ENCODE measurements at places on chromosomes 12 and 14. TPM values are rescaled to one million over a fixed set of nuclear protein-coding genes. Genes with fewer than 3 reads are reported as not detected.

- DNase-seq = no peak
Measured at GRCh38 chr14:79658221-79658620, 553.1 kb downstream of the DIO2 start.

GRIN2B gene
- total RNA-seq = not detected

DNA sequence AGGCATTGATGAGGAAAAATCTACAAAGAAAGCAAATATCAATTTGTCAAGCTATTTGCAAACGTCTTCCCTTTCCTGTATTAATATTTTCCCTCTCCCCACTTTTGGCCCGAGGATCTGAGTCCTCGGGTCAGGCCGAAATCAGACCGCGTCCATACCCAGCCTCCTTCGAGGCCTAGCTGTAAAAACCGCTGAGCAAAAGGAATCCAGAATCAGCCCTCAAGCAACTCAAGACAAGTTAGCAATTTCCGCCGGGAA, 353 bp upstream of the MAPK1IP1L start:
- no peak for DNase-seq

DNA sequence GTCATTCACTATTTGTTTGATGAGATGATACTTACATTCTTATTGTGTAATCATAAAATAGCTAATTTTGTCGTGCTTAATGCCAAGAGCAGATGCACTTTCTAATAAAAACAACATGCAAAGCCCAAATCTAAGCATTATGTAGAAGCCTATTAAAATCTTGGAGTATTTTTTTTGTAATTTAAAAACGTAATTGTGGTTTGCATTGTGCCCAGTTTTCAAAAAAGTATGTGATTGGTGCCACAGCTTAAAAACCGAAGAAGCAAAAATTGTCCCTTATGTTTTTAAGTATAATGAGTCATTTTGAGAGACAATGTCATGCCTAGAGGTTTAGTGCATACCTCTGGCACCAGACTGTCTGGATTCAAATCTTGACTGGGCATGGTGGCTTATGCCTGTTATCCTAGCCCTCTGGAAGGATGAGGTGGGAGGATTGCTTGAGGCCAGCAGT, 464.8 kb upstream of the RGS6 start:
- DNase-seq = no peak

CPNE8 gene
- 3.4 TPM for total RNA-seq

DNA sequence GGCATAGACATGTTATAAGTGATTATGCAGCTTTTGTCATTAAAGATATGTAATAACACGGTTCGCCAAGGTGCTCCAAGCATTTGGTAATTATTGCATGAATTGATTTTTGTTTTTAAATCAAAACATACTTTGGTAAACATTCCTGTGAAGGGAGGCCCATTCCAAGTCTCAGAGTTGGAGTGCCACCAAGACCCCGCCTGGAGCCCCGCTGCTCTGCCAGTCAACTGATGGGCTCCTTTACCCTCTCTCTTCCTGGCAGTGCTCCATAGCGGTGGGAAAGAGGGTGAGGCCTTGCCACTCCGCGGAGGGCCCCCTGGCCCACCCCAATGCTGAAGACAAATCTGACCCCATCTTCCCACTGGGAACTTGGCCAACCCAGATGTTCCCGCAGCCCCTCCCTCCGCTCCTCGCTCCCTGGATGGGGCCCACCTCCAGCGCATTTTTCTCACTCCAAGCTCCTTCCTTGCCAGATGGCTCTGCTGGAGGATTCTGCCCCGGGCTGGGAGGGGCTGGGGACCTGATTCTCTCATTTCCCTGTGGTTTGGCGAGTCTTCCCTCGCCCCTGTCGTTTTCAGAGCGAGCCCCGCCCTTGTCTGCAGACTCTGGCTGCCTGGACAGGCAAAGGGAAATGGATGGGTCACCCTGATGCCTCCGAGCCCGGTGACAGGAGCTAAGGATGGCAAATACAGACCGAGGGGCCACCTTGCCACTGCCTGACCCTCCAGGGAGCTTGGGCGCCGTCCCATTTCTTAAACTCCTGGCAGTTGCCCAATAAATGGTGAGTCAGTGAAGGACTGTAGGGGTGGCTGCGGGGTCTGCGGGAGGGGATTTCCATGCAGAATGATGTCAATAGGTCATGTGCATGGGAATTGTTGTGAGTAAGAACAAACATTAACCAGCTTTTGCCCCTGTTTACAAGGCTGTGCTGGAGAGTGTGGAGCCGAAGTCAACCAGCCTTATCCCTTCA, 9.2 kb upstream of the PAPLN start:
- DNase-seq = no peak

DNA sequence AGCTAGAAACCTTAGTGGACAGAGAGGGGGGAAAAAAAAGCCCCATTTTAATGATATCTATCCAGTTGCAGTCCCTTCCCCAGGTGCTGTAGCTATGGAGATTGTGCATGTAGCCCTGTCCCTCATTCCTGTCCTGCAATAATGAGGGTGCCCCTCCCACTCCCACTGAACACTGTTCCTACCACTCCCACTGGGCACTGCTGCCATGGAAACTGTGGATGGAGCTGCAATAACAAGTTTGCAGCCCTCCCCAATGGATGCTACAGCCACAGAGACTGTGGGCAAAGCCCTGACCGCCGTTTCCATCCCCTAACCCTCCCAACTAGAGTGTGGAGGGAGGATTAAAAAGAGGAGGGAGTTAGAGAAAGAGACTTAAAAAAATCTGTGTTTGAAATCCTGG, 238.3 kb downstream of the FUT8 start:
- DNase-seq = no peak

GRCh38 chr14:105878125-105878524, 351.7 kb downstream of the TMEM121 start:
- DNase-seq = no peak

ZC2HC1C gene
- 4.7 TPM for total RNA-seq
